ENCODE measurements at places on chromosomes 1 and 21.

GRCh38 chr1:116259663-116260062 is 113.4 kb upstream of the ATP1A1 start:
- H3K4me1 ChIP-seq: no peaks in the 10 kb centered on the region
- no peak for DNase-seq
- no peak overlapping the region for H3K4me3 ChIP-seq
- no peaks in the 10 kb centered on the region for H3K36me3 ChIP-seq
- no peak overlapping the region for H3K27ac ChIP-seq
- no peaks in the 10 kb centered on the region for H3K27me3 ChIP-seq

DNA sequence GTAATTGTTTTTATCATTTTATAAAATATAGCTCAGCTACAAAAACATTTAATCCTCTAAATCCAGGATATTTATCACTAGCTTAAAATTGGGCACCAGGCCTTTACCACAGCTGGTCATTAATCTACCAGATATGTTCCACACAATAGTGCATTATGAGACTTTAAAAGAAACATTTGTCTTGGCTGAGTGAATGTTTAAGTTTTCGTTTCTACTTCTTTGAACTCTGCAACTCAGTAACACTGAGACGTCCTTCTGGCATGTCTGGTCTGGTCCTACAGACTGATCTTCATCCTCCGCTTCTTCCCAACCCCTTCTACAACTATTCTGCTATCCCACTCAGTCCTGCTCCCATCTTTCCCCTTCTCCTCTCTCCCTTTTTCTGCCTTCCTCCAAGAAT is 296.2 kb downstream of the NEGR1 start:
- no peak overlapping the region for H3K27ac ChIP-seq
- no peak overlapping the region for H3K4me3 ChIP-seq
- H3K27me3 ChIP-seq: no peaks in the 10 kb centered on the region
- no peaks in the 10 kb centered on the region for H3K36me3 ChIP-seq
- H3K4me1 ChIP-seq: peaks cover 16% of the 10 kb centered on the region

DNA sequence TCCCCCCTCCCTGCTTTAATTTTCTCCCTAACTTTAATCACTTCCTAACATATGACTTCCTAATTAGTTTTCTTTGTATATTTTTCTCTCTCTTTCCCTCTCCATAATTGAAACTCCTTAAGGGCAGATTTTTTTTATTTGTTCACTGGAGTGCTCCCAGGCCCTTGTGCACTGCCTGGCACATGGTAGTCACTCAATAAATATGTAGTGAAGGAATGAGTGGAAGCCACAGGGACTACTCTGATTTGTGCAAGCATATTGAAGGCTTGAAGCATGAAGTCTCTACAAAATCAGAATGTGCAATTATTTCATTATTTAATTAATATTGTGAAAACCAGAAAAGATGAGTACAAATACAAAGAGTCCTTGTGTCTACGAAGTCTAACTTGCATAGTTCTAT is 41.5 kb downstream of the SNX7 start:
- DNase-seq: no peak
- H3K36me3 ChIP-seq: no peaks in the 10 kb centered on the region
- H3K4me1 ChIP-seq: no peaks in the 10 kb centered on the region
- H3K4me3 ChIP-seq: no peak overlapping the region
- no peaks in the 10 kb centered on the region for H3K27me3 ChIP-seq

DNA sequence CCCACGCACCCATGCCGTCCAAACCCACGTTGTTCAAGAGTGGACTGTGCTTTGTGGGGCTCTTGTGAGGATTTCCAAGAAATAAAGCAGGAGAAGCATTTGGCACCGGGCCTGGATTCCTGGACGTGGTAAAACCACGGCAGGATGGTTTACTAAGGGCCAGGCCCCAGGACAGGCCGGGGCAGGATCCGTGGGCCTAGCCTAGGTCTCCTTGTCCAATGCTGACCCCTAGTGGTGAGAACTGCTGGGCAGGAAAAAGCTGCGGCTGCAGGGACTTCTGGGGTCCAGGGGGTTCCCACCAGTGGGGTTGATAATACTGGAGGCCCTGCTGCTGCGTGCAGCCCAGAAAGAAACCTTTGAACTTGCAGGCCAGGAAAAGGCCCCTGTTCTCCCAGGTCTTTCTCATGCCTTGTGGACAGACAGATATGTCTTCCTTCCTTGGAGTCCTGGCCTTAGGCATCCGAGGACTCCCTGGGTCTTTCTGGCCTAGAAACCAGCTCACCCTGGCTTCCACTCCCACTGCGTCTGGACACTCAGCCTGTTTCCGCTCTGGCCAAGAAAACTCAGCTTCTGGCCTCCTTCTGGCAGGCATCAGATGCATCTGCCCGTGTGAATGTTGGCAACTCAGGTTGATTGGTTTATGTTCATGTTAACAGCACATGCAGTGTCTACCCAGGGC is 106.9 kb upstream of the TMEM51 start:
- no peak overlapping the region for H3K4me3 ChIP-seq
- H3K4me1 ChIP-seq: no peaks in the 10 kb centered on the region
- no peak overlapping the region for H3K27ac ChIP-seq
- H3K36me3 ChIP-seq: no peaks in the 10 kb centered on the region
- no peaks in the 10 kb centered on the region for H3K27me3 ChIP-seq
- peak; percentile 66 for DNase-seq

- H3K27ac ChIP-seq: peak overlapping the region; percentile 66
- H3K4me3 ChIP-seq: no peak overlapping the region
- no peak for DNase-seq
- H3K4me1 ChIP-seq: peaks cover 49% of the 10 kb centered on the region
- H3K36me3 ChIP-seq: peaks cover 15% of the 10 kb centered on the region
These were observed 7.3 kb upstream of the PMVK start for GRCh38 chr1:154943649-154944400.

DNA sequence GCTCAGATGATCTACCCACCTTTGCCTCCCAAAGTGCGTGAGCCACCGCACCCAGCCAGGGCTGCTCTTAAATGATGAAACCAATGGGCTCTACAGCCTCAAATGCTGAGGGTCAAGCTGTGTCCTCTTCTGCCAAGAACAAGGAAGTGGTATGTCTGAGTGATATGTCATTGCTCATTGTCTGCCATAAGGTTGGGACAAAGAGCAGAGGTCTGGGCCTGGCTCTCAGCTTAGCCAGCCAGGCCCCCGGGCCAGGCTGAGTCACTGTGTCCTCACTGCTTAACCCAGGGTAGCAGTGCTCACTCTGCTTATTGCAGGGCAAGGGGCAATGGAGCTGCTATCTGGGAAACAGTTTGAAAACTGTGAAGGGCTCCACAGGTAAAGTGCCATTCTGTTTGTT is 8.3 kb upstream of the ETS2 start:
- no peaks in the 10 kb centered on the region for H3K4me1 ChIP-seq
- no peaks in the 10 kb centered on the region for H3K36me3 ChIP-seq
- DNase-seq: no peak
- no peak overlapping the region for H3K27ac ChIP-seq
- H3K4me3 ChIP-seq: no peak overlapping the region

- H3K27ac ChIP-seq: no peak overlapping the region
- no peak for DNase-seq
- H3K4me3 ChIP-seq: no peak overlapping the region
- H3K4me1 ChIP-seq: no peaks in the 10 kb centered on the region
- H3K27me3 ChIP-seq: no peaks in the 10 kb centered on the region
These were observed 119.7 kb upstream of the WNT4 start for GRCh38 chr1:22262583-22262982.

GRCh38 chr1:86912281-86912900 is 1.5 kb downstream of the SELENOF start:
- peak overlapping the region; percentile 90 for H3K4me3 ChIP-seq
- H3K27me3 ChIP-seq: no peaks in the 10 kb centered on the region
- no peaks in the 10 kb centered on the region for H3K4me1 ChIP-seq
- no peaks in the 10 kb centered on the region for H3K36me3 ChIP-seq

GRCh38 chr1:21913258-21913657 is 23.9 kb downstream of the HSPG2 start:
- peaks cover 100% of the 10 kb centered on the region for H3K4me1 ChIP-seq
- H3K4me3 ChIP-seq: no peak overlapping the region
- H3K36me3 ChIP-seq: peaks cover 13% of the 10 kb centered on the region
- H3K27me3 ChIP-seq: no peaks in the 10 kb centered on the region

DNA sequence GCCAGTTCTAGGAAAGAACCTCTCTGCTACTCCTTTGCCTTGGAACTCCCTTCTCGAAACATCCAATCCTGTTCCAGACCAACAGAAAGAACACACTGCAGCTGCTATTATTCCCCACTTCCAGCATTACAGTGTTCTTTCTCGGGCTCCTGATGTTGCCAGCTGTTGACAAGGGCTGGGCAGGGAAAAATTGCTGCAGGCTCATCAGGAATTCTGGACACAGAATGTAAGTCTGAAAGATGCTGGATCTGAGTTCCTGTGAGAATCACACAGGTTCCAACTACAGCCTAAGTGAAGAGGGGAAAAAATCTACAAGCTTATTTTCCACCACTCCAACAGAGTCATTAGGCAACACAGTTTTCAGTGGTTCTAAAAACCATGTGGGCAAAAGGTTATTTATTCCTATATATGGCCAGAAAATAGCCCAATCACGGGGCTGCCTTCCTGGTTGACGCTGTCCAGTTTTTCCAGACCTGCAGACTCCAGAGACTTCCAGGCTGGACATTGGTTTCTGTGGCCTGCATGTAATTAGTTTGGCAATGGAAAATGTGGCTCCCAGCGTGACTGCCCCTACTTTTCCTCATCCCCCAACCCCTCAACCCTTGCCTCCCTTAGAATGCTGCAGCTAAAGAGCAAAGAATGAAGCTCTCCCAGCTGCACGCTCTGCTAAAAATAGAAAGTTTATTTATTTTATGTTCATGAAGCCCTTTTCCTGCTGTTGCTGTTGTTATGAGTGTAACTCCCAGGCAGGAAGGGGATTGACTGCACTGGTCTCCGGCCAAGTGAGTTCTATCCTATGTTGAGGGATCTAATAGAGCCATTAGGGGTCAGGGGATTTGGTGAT is 8.3 kb upstream of the KIAA0040 start:
- no peak overlapping the region for H3K4me3 ChIP-seq
- no peaks in the 10 kb centered on the region for H3K27me3 ChIP-seq
- DNase-seq: no peak
- H3K4me1 ChIP-seq: no peaks in the 10 kb centered on the region

GRCh38 chr21:41932191-41932575 is 21.6 kb downstream of the C2CD2 start:
- no peaks in the 10 kb centered on the region for H3K4me1 ChIP-seq
- no peaks in the 10 kb centered on the region for H3K36me3 ChIP-seq
- peak overlapping the region; percentile 71 for H3K27ac ChIP-seq

- H3K27me3 ChIP-seq: no peaks in the 10 kb centered on the region
- no peak for DNase-seq
- no peak overlapping the region for H3K4me3 ChIP-seq
- no peaks in the 10 kb centered on the region for H3K36me3 ChIP-seq
These were observed 5.5 kb downstream of the TRAPPC10 start for GRCh38 chr21:44017601-44018000.

GRCh38 chr1:155880950-155881349 is 21.6 kb downstream of the SYT11 start:
- no peak overlapping the region for H3K4me3 ChIP-seq
- no peaks in the 10 kb centered on the region for H3K4me1 ChIP-seq
- no peaks in the 10 kb centered on the region for H3K27me3 ChIP-seq
- H3K36me3 ChIP-seq: peaks cover 14% of the 10 kb centered on the region
- no peak overlapping the region for H3K27ac ChIP-seq
- DNase-seq: no peak

GRCh38 chr1:6870571-6870970 is 85.3 kb downstream of the CAMTA1 start:
- no peak overlapping the region for H3K27ac ChIP-seq
- no peaks in the 10 kb centered on the region for H3K36me3 ChIP-seq
- no peaks in the 10 kb centered on the region for H3K4me1 ChIP-seq
- no peak overlapping the region for H3K4me3 ChIP-seq
- DNase-seq: no peak

- no peak for DNase-seq
- H3K27ac ChIP-seq: no peak overlapping the region
- no peak overlapping the region for H3K4me3 ChIP-seq
- H3K27me3 ChIP-seq: no peaks in the 10 kb centered on the region
These were observed 36.8 kb upstream of the CXADR start for GRCh38 chr21:17476006-17476405.

- H3K27me3 ChIP-seq: no peaks in the 10 kb centered on the region
- H3K4me1 ChIP-seq: no peaks in the 10 kb centered on the region
- no peaks in the 10 kb centered on the region for H3K36me3 ChIP-seq
These were observed 163.9 kb upstream of the DPT start for GRCh38 chr1:168892931-168893330.

- no peak overlapping the region for H3K4me3 ChIP-seq
- peaks cover 18% of the 10 kb centered on the region for H3K4me1 ChIP-seq
- no peaks in the 10 kb centered on the region for H3K36me3 ChIP-seq
- no peak for DNase-seq
These were observed 62.3 kb upstream of the ADARB1 start for GRCh38 chr21:45011911-45012661.

DNA sequence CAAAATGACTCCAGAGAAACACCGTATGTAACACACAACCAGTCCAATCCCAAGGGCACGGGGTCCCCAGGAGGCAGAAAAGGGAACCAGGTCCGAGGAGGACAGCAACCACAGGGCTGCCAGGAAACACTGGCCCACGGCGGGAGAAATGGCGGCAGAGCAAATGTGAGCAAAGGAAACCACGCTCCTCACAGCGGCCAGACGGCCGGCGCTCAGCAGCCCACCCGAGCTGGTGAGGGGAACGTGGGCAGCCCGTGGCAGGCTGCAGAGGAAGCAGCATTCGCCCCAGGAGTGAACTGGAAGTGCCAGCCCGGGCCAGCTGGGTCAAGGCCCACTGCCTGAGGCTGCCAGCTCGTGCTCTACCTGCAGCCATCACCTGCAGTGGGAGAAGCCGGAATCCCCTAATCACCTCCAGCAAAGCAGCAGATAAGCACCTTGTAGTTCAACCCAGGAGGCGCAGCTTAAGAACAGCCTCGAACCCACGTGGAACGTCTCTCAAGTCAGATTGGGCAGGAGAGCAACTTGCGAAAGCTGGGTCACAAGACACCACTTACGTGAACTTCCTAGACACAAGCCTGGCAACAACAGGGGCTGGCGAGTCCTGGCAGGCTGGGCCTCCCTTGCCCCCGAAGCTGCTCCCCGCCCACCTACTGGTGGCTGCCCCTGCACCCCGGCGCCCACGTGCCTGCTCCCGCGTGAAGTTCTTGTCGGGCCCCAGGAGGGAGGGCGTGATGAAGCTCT is 6.7 kb downstream of the SLC19A1 start:
- no peaks in the 10 kb centered on the region for H3K36me3 ChIP-seq
- DNase-seq: no peak
- peak overlapping the region; percentile 11 for H3K27ac ChIP-seq

GRCh38 chr1:201400852-201401230 is 1.7 kb upstream of the LAD1 start:
- no peak overlapping the region for H3K4me3 ChIP-seq
- peaks cover 18% of the 10 kb centered on the region for H3K4me1 ChIP-seq
- H3K36me3 ChIP-seq: no peaks in the 10 kb centered on the region
- peak overlapping the region; percentile 59 for H3K27ac ChIP-seq

- peak; percentile 57 for DNase-seq
- no peaks in the 10 kb centered on the region for H3K27me3 ChIP-seq
- H3K4me3 ChIP-seq: no peak overlapping the region
- H3K36me3 ChIP-seq: no peaks in the 10 kb centered on the region
These were observed 2.7 kb downstream of the EPHX1 start for GRCh38 chr1:225812488-225813213.

DNA sequence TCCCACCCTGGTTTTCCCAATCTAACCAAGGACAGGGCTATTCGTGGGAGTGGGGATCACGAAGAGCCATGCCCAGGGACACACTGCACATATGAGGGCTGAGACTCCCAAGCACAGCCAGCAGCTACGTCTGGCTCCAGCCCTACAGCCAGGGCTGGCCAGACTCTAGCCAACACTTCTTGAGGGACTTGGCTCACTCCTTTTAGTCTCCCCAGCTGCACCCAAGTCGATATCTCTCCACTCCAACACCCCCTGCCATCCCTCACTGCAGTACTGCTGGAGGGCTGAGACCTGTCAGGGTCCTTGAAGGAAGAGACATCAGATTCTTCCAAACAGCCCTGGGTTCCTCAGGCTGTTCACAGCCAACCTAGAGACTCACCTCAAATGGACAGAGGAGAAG is 62.6 kb downstream of the CD46 start:
- H3K36me3 ChIP-seq: peaks cover 92% of the 10 kb centered on the region
- peaks cover 98% of the 10 kb centered on the region for H3K4me1 ChIP-seq
- H3K4me3 ChIP-seq: peak overlapping the region; percentile 16
- H3K27me3 ChIP-seq: no peaks in the 10 kb centered on the region
- peak; percentile 54 for DNase-seq

Measured in right atrium auricular region (tissue), 2 donors.